Cerebellum (tissue), 4 donors: ENCODE measurements at places on chromosomes 6 and 20. TPM values are rescaled to one million over a fixed set of nuclear protein-coding genes. Genes with fewer than 3 reads are reported as not detected.

Gene CDH26
- 1.2 TPM for total RNA-seq

Gene POU3F2
- total RNA-seq, result 27.4 TPM

GRCh38 chr6:5028301-5028700 lies 24.5 kb upstream of the RPP40 start:
- DNase-seq, result no peak

DNA sequence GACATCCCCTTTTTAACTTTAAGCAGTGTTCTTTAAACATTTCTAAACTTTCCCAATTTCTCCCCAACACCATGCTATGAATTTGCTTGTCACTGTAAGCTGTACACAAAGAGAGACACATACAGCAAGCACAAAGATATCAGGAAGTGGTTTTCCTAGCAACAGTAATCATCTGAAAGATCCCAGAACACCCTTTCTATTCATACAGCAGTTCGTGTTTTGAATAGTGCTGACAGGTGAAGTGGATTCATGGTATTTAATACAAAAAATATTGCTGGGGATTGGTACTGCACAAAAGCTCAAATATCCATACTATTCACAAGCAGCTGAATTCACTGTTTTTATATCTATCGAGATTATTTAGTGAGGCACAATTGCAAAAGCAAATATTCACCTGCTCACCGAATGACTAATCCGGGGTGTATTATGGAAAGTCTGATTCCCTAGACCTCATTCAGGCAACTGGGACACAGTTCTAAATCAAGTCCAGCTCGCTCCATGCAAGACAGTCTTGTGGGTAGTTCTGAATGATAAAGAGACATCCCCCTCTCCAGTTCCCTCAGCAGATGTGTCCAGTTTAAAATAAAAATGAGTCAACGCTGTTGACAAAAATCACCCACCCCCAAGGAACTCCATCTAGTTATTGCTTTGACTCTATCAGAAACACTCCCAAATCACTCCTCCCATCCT lies 107.1 kb upstream of the TSHZ2 start:
- DNase-seq, result no peak

DNA sequence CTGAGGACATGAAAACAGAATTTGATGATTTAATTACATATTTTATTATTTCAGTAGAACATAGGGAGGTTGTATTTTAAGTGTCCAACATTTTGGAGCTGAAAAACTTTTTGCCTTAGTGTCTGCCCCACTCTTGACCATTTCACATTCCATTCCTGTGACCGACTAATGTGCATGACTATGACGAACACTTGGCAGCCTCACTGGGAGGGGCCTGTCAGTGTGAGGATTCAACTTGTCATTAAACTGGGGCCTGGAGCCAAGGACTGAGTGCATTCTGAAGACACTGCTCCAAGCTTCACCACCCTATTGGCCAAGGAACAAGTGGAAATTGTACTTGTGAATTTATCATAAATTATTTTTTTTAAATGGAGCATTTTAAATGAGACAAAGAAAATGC lies 661.3 kb downstream of the BCKDHB start:
- DNase-seq, result no peak
